ENCODE measurements at places on chromosomes 3 and 15.
A peak's percentile ranks its signal among the peaks of the same experiment; 100 is the strongest.

DNA sequence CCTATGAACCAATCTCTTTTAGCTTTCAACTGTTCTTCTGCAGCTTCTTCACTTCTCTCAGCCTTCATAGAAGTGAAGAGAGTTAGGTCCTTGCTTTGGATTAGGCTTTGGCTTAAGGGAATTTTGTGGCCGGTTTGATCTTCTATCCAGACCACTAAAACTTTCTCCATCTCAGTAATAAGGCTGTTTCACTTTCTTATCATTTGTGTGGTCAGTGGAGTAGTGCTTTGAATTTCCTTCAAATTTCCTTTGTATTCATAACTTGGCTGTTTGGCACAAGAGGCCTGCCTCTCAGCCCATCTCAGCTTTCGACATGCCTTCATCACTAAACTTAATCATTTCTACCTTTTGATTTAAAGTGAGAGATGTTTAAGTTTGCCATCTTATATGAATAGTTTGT, 21.7 kb downstream of the DZIP1L start:
- no peak for DNase-seq

- DNase-seq, result no peak
Measured at GRCh38 chr15:63112871-63113270, 8.8 kb upstream of the LACTB start.

GRCh38 chr3:63557912-63558311, 94.6 kb upstream of the SNTN start:
- DNase-seq, result no peak

DNA sequence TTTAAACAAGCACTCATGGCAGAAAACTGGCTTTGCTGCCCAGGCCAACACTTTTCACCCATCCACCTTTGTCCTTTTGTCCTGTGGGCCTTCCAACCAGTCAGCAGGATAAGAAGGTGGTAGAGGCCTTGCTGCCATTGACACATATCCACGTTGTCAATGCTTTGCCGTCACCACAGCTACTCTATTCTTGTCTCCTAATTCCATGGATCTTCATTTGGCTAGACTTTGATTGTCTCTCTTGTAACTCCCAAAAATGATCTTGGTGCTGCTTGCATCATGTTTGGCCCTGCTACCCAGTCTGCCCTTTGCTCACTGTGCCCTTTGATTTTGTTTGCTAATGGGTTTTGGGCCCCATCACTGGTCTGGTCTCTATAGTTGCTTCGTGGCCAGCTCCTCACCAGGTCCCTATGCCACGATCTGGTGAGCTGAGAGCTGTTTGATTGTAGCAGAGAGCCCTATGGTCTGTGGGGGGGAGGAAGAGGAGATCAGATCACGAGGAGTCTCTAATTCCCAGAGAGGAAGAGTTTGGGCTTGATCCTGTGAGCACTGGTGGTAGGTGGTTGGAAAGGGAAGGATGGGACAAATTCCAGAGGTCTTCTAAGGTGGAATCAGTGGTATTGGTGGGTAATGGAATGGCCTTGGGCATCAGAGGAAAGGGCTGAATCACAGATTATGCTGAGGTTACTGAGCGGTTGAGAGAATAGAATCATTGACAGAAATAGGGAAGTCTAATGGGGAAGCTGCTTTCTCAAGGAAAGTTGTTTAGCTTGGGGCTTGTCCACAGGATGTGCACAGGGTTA, 40.3 kb downstream of the ABHD2 start:
- no peak for DNase-seq

DNA sequence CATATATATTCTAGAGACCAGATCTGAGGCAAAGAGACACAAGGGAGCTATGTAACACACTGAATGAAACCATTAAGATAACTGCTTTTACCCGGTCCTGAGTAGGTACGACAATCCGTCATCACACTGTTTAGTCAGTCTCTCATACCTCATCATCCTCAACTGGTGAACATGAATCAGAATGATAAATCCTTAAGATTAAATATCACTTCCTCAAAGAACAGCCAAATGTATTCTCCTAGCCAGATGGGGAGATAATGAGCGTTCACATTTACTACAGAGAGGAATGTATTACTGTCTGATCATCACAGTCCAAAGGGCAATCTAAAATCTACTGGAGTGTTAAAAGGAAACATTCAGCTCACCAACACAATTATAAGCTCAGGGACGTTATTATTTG, 319.4 kb upstream of the STAC start:
- no peak for DNase-seq

GRCh38 chr3:151630938-151631441, 102.7 kb upstream of the AADACL2 start:
- DNase-seq, result no peak

DNA sequence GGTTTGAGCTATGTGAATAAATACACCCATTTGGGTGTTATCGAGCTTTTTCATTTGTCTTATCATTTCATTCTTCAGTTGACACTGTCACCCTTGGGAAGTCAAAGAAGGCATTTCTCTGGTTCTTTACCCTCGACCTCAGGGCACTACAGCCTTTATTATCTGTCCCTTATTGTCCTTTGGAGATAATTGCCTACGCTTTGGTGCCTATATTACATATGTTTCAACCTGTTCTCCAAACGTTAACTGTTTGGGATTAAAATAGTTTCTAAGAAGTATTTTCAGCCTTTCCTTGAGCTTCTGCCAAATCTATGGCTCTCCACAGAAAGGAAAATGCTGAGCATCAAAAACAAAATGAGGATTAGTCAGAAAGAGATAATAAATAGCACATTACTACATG, 395.4 kb upstream of the ADAMTS9 start:
- no peak for DNase-seq

DNA sequence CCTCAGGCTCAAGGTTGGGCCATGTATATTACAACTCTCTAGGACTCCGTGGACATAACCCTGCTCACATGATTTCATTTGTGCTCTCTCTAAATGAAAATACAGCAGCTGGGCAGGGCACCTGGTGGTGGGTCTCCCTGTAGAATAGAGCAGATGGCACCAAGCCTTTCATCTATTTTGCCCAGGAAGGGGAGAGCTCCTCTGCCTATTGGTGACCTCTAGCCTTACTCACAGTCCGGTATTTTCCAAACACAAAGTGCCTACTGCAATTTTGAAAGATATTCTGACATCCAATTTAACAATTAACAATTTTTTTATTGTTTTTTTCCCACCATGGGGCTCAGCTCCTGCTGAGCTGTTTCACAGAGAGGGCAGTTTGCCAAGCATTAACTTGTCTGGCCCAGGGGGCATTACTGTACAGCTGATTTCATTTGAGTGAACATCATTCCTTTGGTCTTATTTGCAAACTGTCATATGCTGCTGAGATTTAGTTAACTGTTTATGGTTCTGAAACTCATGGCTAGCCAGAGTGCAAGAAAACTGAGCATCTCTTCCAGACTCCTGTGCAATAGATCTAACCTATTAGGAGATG, 474.0 kb downstream of the EPHB1 start:
- DNase-seq, result peak; percentile 15

DNA sequence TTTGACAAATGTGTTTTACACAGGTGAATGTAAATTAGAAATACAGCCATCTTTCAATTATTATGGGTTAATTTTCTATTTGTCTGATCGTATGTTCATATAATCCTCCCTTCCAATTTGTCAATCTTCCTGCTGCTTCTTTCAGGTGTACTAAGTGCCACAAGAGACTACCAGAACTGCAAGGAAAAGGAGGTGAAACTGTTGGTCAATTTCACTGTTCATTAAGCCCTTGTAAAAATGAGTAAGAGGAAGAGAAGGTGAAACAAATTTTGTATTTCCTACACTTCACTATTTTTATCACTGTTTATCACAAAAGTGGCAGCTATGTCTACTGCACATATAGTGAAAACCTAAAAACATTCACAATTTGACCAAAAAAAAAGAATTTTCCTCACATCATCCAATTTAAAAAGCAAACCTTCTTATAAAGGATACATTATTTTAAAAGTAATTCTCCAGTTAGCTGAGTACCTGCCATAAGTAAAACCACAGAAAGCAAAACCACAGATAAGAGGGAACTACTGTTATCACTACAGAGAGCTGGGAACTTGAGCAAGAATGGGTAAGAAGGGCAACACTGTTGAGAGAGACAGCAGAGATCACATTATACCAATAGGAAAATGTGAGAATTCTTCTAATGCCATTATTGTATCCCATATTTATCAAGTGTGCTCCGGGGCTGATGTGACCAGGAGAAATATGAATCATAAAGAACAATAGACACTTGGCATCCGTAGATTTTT, 163.0 kb downstream of the TBC1D5 start:
- no peak for DNase-seq

DNA sequence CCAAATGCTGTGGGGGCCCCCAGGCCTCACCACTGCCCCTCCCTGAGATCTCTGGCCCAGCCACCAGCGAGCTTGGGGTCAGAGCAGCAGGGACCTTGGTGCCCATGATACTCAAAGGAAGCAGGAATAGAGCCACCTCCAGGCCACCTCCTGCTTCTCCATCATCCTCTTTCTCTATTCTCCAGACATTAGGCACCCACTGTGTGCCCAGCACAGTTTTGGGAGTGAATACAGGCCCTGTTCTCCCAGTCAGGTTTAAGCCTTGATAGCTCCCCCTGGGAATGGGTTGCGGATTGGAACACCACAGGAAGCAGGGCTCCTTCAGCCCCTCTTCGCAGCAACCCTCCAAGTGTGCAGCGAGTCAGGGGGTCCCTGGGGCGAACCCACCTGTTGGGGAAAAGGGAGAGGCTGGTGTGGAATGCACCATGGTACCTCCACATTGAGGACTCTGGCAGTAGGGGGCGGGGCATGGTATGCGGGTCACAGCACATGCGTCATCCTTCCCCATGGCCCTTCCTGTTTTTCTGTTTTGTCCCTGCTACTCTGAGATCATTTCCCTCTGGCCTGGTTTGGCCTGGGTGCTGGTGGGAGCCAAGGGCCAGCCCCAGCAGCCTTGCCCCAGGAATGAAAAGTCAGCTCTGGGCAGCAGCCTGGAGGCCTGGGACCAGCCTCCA, 14.2 kb upstream of the SEMA3B start:
- no peak for DNase-seq

DNA sequence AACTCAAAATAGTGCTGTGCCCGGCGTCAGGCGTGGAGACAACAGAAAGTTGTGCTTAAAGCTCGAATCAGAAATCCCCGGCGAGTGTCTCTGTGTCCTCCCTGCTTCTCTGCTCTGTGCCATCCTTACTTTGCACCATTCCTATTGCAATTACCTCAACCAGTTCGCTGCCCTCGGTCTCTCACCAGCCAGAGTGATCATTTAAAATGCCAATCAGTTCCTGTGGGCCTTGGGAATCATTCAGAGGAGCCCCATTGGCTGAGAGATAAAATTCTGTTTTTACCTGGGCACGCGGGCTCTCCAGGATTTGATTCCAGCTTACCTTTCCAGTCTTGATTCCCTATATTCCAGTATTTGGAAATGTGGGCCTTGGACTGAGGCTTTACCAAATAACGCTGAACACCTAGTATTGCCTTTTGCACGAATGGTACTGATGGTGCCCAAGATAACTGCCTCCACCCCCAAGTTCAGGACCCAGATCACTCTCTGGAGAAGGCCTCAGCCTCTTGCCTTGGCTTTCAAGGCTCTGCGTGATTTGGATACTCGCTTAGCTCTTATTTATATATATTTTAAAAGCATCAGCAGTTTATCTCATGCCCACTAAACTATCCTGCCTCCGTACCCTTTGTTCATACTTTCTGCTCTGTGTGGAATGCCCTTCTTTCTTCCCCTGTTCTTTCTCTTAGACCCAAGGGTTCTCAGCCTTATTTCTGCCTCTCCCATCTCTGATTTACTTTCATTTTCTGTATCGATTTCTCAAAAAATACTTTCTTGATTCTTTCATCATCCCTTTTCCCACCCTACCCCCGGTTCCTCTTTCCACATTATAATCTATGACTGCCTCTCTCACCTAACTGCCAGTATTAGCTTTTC, 863 bp downstream of the PSMA4 start:
- DNase-seq, result no peak

DNA sequence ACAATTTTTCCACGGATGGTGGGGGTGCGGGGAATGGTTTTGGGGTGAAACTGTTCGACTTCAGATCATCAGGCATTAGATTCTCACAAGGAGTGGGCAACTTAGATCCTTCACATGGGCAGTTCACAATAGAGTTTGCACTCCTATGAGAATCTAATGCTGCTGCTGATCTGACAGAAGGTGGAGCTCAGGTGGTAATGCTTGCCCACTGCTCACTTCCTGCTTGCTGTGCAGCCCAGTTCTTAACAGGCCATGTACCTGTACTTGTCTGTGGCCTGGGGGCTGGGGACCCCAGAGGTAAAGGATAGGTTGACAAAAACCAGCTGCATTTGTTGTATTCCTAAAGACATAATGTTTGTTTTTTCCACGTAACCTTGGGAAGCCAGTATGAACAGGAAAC, 16.0 kb downstream of the DZIP3 start:
- no peak for DNase-seq

- no peak for DNase-seq
Measured at GRCh38 chr15:62932436-62932835, 110.1 kb upstream of the TPM1 start.

DNA sequence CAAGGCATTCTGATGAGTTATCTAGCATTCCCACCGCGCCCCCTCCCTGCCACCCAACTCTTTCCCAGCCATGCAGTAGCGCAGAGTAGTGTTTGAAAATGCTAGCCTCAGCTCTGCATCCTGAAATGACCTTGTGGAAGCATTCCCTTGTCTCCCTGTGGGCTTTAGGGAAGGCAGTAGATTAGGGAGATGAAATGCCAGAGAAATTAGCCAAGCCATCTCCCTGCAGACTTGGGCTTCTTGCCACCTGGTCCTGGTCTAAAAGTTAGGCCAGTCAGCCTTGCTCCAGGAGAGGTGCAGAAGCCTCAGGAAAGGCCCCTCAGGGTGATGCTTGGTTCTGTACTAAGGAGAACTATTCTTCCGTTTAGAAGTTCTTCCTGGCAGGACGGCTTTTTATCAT, 231.2 kb downstream of the CACNA2D3 start:
- no peak for DNase-seq

DNA sequence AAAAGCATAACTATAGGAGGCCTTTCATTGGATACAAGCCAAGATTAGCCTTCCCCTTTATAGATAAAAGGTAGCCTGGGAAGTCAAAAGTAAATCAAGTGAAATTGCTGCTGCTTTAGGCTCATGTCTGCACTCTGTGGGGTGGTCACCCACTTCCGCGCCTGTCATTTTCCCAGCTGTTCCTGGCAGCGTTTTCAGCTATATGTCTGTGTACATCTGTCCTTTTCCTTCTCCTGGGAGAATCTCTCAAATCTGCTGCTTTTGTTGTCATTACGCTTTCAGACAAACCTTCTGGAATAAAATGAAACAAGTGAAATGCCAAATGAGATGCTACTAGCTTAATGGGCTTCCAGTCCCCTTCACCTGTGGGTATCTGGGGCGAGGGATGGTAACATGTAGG, 211.8 kb downstream of the MCTP2 start:
- DNase-seq, result no peak

DNA sequence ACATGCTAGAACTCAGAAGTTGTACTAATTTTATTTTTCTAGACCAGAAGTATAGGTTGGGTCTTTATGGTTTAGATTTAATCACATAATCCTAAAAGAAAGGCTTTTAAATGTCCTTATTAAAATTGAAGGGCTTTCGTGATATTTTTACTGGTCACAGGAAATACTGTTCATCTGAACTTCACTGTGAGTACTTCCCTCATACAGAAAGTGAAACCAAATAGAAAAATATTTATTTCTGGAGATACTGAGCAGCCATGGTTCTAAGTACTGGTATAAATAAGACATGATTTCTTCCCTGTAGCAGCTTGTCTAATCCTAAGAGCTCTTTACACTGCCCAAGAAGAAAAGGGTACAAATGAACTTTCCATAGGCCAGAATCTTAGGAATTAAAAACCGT, 2.0 kb downstream of the SNRK start:
- DNase-seq, result no peak

- no peak for DNase-seq
Measured at GRCh38 chr15:79773128-79773527, 123.7 kb downstream of the MTHFS start.

GRCh38 chr3:157639756-157640426, 136.7 kb upstream of the VEPH1 start:
- DNase-seq, result no peak
